Foreskin fibroblast (primary cell): ENCODE measurements at places on chromosomes 6 and 20.
A peak's percentile ranks its signal among the peaks of the same experiment; 100 is the strongest.

DNA sequence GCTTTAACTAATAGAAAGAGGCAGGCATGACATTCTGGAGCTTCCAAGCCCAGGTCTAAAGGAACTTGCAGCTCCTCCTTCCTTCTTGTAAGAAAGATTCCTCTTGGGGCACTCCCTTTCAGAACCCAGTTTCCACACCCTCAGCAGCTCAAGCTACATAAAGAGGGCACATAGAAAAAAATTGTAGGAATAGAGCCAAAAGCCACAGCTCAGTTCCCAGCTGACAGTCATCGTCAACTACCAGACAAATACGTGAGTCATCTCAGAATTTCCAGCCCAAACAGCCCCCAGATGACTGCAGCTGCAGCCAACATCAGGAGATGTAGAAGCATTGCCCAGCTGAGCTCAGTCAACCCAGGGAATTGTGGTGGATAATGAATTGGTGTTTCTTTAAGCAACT, 349.8 kb upstream of the ARID1B start:
- DNase-seq: peak; percentile 73

DNA sequence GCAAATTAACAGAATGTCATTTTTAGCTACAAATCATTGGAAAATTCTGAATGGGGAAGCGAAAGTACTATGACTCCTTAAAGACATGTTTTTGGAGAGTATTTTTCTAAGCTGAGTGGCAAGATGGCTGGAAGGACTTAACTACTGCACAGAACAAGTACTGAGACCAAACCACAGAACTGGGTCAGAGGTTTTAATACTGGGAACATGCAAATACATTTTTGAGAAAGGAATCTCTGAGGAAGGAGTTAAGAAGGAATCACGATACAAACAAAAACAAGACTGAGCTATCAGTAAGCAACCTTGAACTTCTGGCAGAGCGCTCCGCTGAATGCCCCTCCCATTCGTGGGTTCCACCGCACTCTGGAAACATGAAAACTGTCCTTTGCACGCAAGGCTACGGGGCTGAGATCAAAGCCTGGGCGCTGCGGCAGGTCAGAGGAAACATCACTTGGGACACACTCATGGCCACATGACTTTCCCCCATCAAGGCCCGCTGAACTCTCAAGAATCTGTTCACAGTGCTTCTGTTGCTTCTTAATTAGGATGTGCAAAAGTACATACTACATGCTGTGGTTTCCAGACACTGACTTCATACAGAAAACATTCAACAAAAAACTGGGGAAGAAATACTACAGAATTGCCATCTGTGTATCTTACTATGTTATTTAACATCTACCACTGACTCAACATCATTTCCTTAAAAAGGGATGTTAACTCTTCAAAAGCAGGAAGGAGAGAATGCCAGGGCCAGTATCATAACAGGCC, 27.8 kb downstream of the SLC23A2 start:
- peak; percentile 94 for DNase-seq

DNA sequence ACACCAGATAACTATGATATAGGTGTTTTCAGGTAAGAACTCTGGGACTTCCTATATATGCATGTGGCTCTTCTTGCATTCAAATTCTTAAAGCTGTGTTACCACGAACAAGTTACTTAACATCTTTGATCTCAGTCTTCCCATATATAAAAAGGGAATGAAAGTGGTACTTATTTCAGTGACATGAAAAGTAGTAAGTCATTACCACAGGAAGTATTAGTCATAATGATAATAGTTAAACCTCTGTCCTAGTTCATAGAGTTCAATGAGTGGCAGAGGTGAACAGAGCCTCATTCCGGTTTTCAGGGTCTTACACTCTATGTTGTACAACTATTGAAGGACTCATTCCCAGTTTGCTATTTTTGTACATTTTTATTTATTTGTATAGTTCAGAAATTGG, 237.0 kb downstream of the NKAIN2 start:
- DNase-seq: no peak

DNA sequence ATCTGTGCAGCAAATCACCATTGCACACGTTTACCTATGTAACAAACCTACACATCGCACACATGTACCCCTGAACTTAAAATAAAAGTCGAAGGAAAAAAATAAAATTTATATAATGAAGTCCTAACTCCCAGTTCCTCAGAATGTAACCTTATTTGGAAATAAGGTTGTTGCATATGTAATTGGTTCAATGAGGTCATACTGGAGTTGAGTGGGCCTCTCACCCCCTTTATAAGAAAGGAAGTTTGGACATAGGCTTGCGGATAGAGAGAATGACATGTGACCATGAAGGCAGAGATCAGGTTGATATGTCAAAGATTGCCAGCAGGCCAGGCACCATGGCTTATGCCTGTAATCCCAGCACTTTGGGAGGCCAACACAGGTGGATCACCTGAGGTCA, 16.1 kb upstream of the ZBTB22 start:
- no peak for DNase-seq

- DNase-seq: peak; percentile 97
Observed at GRCh38 chr6:121522265-121522664, 86.8 kb downstream of the GJA1 start.

GRCh38 chr6:105135907-105136430, 43.8 kb downstream of the POPDC3 start:
- no peak for DNase-seq

DNA sequence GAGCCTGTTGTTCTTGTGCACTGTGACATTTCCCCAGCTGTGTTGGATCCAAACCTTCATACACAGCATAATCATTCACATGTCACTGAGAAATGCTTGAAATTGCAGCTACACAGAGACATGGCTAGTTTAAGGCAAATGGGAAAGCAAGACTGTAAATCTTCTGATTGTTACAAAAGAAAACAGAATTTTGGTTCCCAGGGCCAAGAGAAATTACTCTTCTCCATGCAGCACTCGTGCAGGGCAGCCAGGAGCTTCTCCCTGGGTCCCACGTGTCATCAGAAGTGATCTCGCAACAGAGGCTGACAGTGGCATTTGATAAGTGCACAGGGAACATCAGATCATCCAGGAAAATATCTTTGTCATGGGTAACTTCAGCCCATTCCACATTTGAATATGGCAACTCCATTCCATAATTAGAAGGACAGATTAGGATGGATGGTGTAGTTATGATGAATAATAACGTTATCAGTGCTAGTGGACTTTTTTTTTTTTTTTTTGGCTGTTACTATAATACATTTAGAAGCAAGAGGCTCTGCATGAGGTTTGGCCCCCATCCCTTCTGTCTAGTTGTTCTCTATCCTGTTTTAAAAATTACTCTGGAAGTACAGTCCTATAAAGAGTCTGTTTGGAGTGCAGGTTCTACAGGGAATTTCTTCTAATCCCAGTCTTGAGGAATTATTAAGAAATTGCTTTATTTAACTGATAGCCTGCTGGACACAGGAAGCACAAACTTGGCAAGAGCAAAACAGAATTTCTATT, 571.0 kb upstream of the NOX3 start:
- no peak for DNase-seq

DNA sequence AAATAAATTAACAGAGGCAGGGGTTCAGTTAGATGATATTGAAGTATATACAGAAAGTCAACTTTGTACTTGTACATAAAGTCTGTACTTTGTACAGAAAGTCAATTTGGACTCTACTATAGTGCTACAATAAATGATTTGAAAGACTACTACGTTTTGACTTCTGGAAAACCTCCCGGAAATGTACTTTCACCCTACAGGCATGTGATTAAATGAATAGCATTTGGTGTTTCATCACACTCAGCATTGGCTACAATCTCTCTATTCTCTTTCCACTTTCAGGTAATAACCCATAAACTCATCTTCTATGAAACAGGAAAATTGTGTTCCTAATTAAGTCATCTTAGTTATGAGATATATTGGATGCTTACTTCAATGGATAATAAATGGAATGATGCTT, 25.6 kb upstream of the MC3R start:
- DNase-seq: no peak

GRCh38 chr20:50335105-50335504, 144.5 kb downstream of the CEBPB start:
- no peak for DNase-seq

DNA sequence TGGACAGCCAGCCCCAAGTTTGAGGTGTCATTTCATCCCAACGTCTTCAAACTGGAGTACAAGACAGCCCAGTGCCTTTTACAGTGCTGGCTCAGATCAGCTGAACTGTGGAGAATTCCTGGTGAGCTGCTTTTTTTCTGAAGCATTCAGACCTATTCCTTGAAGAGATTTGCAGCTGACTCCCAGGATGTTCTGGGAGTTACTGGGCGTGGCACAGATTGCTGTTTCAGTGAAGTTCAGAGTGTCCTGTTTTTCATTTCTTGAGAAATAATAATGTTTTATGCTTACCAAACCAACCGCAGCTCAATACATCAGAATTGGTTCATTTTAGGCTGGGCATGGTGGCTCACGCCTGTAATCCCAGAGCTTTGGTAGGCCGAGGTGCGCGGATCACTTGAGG, 33.4 kb upstream of the SRPK1 start:
- DNase-seq: no peak

DNA sequence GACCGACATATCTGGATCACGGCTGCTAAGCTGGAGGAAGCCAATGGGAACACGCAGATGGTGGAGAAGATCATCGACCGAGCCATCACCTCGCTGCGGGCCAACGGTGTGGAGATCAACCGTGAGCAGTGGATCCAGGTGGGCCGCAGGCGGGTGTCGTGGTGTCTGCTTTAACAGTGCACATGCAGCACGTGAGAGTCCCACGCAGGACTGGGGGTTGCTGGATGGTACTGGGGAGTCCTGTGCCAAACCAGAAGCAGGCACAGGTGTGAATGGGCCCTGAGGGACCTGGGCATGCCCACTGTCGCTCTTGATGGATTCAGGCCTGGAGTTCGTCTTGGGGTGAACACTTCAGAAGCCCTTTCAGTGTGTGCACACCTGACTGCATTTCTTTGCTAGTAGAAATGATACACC, 24.6 kb upstream of the C20orf204 start:
- DNase-seq: no peak

- no peak for DNase-seq
Observed at GRCh38 chr20:37359836-37360235, 13.9 kb downstream of the SRC start.

- DNase-seq: no peak
Observed at GRCh38 chr6:8086755-8087306, 15.5 kb downstream of the EEF1E1 start.

- no peak for DNase-seq
Observed at GRCh38 chr6:17624396-17624795, 24.3 kb downstream of the FAM8A1 start.

GRCh38 chr6:111767752-111768430, 105.4 kb downstream of the FYN start:
- DNase-seq: no peak

DNA sequence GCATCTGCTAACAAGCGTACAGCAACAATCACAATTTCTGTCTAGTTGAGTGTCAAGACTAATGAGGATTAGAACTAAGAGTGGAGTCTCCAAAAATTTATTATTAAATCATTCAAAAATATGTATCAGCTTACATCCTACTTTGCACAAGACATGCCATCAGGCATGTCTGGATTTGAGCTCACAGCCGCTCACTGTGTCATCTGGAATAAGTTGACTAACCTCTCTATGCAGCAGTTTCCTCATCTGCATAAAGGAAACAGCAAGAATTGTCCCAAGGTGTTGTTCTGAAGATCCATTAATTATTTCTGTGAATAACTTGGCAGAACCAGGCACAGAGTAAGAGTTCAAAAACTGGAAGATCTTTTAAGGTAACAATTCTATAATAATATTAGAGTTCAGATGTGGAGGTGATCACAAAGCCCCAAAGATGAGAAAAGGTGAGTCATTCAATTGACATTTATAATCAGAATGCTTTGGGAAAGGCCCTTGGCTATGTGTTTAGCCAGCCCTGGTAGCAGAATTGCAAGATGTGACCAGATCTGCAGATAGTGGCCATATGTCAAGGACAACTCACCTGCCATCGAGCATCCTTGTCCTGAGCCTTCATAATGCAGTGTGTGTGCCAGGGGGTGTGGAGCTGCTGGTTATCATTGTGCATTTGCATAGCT, 264.0 kb downstream of the FOXA2 start:
- no peak for DNase-seq
